ENCODE measurements at places on chromosomes 7 and 10. TPM values are rescaled to one million over a fixed set of nuclear protein-coding genes. Genes with fewer than 3 reads are reported as not detected.

DNA sequence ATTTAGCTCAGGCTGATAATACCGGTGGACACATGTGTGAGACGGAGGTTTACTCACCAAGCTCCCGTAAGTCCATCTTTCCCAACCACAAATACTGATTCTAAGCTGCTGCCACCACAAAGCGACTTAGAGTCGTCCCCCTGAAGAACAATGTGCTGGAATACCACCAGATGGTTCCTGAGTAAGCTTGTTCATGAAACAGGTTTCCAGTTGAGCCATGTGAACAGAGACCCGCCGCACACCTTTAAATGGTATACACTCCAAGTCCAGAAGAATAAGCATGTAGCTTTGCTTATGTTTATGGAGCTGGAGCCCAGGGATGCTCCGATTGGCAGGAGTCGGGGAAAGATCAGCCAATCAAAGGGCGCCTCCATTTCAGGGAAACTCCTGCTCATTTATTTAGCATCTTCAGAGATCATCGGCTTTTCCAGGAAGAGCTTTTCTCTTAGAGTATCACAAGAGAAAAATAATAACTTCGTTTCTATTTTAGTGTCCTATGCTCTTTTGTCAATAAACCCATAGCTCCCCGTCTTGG lies 261.6 kb upstream of the AOAH start:
- no peak for DNase-seq

Gene NKX1-2
- not detected for total RNA-seq

DNA sequence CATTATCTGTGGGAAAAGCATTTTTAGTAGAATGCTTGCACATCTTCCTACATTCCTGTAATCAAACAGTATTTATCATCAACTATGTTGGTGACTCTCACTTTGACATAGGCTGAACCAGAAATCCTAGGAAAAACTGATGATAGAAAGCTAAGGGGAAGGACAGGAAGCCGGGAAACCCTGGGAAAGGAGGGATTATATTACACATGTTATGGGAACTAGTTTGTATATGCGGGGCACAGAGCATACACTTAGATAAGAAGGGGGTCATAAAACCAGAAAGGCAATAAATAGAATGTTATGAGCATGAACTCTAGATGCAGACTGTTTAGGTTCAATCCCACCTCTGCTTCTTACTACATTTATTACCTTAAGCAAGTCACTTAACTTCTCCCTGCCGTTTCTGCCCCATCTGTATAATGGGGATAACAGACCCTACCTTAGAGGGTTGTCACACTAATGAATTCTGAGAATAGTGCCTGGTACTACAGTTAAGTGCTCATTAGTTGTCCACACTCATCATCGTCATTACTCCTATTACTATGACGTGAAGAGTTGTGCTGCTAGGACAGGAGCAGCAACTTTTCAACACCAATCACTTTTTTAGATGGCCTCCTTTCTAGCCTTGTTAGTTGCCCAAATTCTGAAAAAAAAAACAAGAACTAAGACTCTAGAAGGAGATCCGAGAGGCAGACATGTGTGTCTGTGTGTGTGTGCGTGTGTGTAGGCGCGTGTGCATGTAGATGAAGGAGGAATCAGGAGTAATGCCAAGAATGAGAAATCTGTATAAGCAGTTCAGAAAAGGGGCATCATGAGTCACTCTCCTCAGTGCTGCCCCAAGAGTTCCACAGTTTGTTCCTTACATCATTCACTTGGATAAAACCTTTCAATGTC lies 52.2 kb downstream of the KMT2C start:
- no peak for DNase-seq

GRCh38 chr10:60990663-60991062 lies 46.7 kb upstream of the RHOBTB1 start:
- no peak for DNase-seq

GRCh38 chr7:27202018-27202861 lies 2.3 kb upstream of the HOXA13 start:
- DNase-seq = no peak

DNA sequence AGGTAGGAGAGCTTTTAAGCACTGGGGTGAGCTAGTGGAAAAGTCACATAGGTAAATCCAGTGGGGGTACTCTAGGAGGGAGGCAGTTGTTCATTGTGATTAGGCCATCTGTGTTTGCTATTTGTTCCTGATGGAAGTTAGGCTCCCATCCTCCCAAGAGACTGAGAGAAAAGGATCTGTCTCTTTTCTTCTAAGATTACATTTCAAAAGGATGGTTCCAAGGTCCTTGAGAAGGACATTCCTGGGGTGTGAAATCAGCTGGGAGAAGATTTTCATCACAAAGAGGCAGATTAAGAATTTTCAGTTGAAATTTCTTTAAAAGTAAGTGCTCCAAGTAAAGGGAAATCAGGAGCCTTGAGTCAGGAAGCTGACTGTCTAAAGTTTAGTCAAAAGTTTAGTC lies 210.8 kb upstream of the CSTF2T start:
- DNase-seq = no peak

- no peak for DNase-seq
These were observed 5.4 kb upstream of the NUB1 start for GRCh38 chr7:151336027-151336708.

Gene NANOS1
- total RNA-seq = 0.15 TPM

- no peak for DNase-seq
These were observed 69.8 kb downstream of the DOCK4 start for GRCh38 chr7:112136271-112137008.

Gene PNLIPRP3
- not detected for total RNA-seq

Gene AOC1
- not detected for total RNA-seq

Gene IFIT2
- 5.7 TPM for total RNA-seq
